ENCODE measurements at places on chromosomes 12 and 14. TPM values are rescaled to one million over a fixed set of nuclear protein-coding genes. Genes with fewer than 3 reads are reported as not detected.
A peak's percentile ranks its signal among the peaks of the same experiment; 100 is the strongest.

DNA sequence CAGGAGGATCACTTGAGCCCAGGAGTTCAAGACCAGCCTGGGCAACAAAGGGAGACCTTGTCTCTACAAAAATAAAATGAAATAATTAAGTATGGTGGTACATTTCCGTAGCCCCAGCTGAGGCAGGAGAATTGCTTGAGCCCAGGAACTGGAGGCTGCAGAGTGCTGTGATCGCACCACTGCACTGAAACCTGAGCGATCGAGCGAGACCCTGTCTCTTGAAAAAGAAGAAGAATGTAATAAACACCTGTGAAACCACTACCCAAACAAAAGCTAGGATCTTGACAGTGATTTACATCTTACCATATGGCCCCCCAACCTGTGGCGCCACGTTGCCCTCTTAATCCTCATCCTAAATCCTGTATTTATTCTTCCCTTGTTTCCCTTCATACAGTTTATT, 5.7 kb upstream of the DTX1 start:
- no peak for DNase-seq

DNA sequence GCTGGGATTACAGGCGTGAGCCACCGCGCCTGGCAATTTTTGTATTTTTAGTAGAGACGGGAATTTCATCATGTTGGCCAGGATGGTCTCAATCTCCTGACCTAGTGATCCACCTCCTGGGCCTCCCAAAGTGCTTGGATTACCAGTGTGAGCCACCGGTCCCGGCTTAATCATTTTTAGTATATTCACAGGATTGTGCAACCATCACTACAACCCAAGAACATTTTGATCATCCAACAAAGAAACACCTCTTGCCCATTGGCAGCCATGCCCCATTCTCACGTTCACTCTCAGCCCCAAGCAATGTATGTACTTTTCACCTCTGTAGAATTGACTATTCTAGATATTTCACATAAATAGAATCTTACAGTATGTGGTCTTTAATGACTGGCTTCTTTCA, 19.9 kb downstream of the SP1 start:
- no peaks in the 10 kb centered on the region for H3K27me3 ChIP-seq
- no peak for DNase-seq
- H3K4me3 ChIP-seq: no peak overlapping the region
- H3K36me3 ChIP-seq: peaks cover 4% of the 10 kb centered on the region
- peaks cover 7% of the 10 kb centered on the region for H3K4me1 ChIP-seq
- H3K27ac ChIP-seq: no peak overlapping the region

DNA sequence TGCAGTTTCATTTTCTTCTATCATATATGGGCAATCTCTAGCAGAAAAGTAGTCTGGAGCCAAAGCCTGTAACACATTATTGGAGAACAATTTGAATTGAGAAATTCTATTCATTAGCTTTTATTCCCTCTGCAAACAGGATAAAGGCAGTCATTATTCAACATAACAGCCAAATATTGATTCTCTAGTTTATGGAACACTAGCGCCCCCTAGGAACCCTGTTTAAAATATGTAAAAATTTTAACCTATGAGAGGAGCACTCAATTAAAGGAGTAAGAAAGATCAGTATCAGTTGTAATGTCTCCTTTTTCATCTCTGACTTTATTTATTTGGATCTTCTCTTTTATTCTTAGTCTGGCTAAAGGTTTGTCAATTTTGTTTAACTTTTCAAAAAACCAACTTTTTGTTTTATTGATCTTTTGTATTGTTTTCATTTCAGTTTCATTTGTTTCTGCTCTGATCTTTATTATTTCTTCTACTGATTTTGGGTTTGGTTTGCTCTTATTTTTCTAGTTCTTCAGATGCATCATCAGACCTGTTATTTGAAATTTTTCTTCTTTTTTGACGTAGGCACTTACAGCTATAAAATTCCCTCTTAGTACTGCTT, 4.8 kb upstream of the LMNTD1 start:
- H3K4me1 ChIP-seq: no peaks in the 10 kb centered on the region
- H3K27me3 ChIP-seq: no peaks in the 10 kb centered on the region
- no peak for DNase-seq
- no peak overlapping the region for H3K4me3 ChIP-seq
- no peaks in the 10 kb centered on the region for H3K36me3 ChIP-seq

DNA sequence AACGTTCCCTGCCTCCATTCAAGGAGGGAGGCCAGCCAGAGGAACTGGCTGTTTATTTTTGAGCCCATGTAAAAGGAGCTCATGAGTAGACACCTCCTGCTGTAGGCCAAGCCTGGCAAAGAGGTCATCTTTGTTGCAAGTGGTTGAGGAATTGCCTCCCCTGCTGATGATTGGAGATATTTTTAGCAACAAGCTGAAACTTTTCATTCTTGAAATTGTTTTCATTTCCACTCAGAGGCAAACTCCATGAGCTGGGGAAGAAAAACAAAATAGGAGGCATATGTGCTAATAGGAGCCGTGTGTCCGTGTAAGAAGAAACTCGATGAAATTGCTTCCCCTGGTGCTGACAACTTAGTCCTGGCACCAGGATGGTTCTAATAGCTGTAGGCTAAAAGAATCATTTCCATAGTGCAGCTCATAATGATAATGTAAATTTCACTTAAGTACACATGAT, 440.1 kb upstream of the FAR2 start:
- H3K4me3 ChIP-seq: no peak overlapping the region
- H3K27ac ChIP-seq: no peak overlapping the region
- H3K36me3 ChIP-seq: no peaks in the 10 kb centered on the region
- no peak for DNase-seq
- no peaks in the 10 kb centered on the region for H3K4me1 ChIP-seq

DNA sequence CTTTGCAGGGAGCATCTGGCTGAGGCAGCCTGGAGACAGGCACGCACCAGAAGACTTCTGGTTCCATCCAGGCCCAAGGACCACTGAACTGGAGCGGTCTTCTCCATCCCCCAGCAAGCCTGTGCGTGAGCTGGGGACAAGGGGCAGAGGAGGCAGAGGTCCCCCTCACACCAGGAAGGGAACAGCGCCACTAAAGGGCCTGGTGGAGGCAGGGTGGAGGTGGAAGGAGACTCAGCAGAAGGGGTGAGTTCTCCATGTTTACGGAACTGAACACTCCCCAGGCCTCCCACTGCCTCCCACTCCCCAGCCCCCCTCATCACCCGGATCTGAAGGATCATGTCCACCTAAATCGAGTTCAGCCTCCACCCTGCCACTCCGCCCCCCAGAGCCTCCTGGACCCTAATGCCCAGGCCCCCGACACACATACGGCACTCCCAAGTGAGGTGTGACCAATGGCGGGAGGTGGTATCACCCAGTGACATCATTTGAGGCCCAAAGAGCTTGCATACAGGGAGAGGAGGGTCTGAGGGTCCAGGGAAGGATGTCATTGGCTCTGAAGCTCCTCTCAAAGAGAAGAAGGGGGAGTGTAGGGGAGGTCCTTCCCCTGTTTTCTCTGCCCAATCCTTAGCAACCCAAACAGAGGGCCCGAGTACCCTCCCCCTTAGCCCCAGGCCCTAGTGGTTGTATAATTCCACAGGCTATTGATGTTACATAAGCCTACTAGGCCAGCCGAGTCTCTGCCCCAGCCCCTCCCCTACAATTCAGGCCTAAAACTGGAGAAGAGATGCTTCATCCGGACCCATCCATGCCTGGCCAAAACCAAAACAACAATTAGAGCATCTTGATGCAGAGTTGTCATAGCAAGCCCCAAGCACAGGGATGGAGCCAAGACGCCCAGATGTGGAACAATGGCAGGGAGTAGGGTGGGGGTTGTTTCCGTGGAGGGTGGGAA, 1.0 kb downstream of the FAIM2 start:
- H3K27ac ChIP-seq: no peak overlapping the region
- no peaks in the 10 kb centered on the region for H3K4me1 ChIP-seq
- no peaks in the 10 kb centered on the region for H3K36me3 ChIP-seq
- peak overlapping the region; percentile 8 for H3K4me3 ChIP-seq
- no peak for DNase-seq

The DIO2 gene
- 0.28 TPM for total RNA-seq

The AQP2 gene
- total RNA-seq: not detected

The ADAMTS20 gene
- total RNA-seq: not detected

The RDH5 gene
- 22.4 TPM for total RNA-seq

The NTF3 gene
- total RNA-seq: 0.67 TPM

The AGAP2 gene
- 0.75 TPM for total RNA-seq
